Cerebellum (tissue), 4 donors: ENCODE measurements at places on chromosomes 7 and 10.

DNA sequence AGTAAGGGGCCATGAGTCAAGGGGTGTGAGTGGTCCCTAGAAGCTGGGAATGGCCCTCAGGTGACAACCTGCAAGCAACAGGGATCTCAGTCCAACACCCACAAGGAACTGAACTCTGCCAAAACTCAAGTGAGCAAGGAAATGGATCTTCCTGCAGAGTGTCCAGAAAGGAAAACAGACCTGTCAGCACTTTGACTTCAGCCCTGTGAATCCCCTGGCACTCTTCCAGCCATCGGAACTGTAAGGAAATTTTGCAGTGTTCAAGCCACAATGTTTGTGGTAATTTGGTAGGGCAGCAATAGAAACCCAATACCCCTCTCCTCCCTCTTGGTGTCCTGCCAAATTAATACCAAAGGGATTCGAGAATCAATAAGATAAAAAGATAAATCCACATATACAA, 6.9 kb downstream of the LYZL1 start:
- DNase-seq = no peak

DNA sequence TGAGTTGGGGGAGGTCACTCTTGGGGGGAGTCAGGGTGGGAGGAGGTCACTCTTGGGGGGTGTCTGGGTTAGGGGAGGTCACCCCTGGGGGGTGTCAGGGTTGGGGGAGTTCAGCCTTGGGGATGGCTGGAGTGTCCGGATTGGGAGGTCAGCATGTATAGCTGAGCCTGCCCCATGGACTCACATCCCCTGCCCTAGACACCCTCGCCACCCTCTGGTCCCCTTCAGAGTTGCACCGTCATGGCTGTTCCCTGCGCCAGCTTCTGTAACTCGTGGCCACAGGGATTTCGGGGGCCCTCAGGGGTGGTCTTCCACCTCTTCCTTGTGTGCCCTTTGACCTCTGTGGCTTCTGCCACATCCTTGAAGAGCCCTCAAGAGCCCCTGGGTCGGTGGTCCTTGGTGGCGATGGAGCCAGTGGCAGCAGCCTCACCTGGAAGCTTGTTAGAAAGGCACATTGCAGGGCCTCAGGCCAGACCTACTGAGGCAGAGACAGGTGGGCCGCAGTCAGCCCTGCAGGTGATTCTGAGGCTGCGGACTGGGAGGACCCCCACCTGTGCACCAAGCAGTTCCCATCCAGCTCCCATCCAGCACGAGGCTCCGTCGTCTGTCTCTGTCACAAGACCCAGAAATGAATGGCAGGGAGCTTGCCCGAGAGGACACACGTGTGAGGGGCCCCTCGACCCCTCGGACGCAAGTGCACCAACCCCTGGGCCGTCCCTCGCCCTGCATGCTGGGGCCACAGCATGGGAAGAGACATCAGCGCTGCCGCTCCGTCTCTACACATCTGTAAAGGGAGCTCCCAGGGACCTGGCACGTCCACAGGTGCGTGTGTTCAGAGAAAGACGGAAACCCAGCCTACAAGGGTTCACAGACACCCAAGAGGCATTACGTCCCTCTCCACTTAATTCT, 44.7 kb upstream of the SUN1 start:
- no peak for DNase-seq

GRCh38 chr10:15856328-15857015, 3.8 kb downstream of the MINDY3 start:
- DNase-seq = no peak

- no peak for DNase-seq
Measured at GRCh38 chr7:142799437-142799835, 28.7 kb downstream of the PRSS2 start.

GRCh38 chr10:32687546-32687945, 241.6 kb downstream of the CCDC7 start:
- no peak for DNase-seq

DNA sequence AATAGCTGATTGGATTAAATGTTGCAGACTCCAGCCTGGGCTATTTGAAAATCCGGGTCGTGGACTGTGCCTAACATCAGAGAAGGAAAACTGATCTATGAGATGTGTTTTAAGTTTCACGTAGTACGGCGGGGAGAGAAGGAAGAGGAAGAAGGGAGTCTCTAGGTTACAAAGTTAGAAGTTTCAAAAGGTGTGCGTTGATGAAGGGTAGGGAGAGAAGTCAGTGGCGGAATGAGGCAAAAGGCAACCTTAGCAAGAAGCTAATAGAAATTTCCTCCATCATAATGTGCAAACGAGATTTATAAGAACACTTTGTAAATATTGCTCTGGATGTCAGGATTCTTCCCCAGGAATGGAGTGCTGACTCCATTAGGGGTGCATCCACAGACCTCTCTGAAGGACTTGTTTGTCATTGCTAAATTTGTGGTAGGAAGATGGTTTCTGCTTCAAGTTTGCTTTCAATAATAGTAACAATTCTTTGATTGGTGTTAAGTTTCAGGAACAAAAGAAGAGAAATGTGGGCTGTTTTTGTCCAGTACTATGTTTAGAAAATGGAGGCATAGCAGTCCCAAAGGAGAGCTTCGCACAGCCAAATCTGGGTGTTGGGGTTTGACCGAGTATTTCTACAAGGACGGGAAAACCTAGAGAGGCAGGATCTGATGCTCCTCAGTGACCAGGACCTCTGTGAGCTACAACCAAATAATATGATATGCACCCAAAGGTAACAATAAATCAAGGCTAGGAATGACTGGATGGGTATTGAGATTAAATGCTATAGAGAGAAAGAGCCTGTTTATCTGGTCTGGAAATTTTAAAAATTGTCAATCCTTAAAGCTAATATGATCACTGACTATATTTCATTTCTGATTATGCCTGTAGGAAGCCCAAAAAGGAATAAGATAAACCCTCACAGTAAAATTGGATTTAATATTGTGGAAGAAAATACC, 8.2 kb downstream of the TWIST1 start:
- DNase-seq = no peak

DNA sequence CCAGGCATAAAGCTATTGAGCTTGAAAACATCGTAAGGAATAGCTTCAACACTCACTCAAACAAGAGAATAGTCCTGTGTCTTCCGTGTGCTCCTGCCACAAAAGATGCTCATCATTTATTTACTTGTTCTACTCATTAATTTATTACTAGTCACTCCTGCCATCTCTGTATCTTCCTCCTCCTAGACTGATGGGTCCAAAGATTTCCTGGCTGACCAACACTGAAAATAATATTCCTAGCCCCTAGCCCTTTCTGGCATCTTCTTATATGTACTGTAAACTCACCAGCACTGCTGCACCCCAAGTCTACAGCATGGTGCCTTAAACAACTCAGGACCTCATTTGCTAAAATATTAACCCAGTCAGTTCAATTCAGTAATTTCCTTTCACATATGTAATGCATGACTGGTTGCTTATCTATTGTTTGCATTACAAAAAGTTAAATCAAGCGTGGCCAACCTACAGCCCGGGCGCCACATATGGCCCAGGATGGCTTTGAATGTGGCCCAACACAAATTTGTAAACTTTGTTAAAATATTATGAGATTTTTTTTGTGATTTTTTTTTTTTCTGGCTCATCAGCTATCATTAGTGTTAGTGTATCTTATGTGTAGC, 86.7 kb upstream of the GSDME start:
- DNase-seq = no peak

GRCh38 chr7:129266181-129266580, 41.4 kb downstream of the AHCYL2 start:
- DNase-seq = no peak

- no peak for DNase-seq
Measured at GRCh38 chr7:19783541-19783940, 10.1 kb upstream of the TMEM196 start.

DNA sequence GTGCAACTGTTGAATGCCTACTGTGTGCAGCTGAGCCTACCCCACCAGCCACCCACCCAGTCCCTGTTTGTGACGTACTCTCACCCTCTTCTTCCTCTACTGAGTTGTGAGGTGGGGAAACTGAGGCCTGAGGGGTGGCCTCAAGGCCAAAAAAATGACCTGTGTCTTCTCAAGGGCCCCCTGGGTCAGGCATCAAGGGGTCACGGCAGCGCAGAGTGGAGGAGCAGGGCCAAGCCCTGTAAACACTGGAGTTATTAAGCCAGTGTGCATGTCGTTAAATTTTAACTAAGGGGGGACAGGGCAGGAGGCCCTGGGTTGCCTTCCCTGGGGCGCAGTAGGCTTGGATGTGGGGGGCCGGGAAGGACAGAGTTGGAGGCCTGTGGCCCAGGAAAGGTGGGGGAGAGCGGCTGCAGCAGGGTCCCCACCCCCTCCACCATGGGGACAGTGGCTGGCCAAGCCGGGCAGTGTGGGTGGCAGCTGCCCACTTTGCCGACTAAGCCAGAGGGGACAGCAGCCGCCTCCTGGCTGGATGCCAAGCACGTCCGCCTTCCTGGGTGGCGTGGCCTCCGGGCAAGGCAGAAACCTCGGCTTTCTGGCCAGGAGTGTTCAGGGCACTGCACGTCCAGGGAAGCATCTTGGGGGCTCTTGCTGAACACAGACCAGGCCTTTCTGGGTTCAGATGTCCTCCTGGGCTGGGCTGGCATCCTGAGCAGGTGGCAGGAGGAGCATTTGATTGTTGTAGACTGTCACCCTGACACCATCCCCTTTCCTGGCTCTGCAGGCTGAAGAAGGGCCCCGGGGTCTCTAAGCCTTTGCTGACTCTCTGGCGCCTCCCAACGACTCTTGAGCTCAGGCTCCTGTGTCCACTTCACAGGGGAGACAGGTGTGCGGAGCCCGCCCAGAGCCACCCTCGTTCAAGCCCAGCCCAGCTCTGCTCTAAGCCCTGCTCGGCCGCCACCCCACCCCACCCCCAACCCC, 1.9 kb downstream of the SLC29A4 start:
- DNase-seq = peak; percentile 21

DNA sequence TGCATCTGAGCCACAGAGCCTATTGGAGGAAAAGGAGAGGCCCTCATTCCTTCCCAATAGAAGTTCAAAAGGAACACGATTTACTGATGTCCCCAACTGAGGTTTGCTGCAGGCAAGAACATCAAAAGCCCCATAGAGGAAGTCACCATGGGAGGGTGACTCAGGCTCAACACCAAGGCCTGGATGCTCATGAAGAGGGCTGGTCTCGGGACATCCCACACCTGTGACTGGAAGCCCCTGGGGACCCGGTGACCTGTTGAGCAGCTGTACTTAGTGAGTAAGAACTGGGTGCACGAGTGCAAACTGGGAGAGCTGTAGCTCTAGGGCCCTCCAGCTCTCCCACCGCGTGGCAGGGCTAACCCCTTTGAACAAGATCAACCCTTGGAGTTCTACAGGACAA, 38.0 kb downstream of the CYTH3 start:
- DNase-seq = no peak

GRCh38 chr7:86931439-86931838, 128.0 kb downstream of the ELAPOR2 start:
- no peak for DNase-seq

GRCh38 chr7:94382132-94382531, 12.6 kb upstream of the COL1A2 start:
- no peak for DNase-seq

GRCh38 chr7:18265611-18266281, 229.8 kb upstream of the HDAC9 start:
- no peak for DNase-seq

DNA sequence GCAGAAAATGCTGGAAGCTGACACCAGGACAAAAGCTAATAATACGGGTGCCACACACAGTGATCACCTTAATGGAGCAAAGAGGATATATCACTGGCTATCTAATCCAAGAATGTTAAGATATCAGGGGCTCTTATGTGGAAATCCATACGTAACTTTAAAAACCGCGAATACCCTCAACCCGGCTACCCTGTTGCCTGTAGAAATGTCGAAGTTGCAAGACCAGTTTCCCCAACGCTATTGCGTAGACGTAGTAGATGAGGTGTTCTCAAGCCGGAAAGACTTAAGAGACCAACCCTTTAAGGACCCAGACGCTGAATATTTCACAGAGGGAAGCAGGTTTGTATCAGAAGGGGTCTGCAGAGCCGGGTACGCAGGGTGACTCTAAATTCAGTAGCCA, 7.9 kb upstream of the CYREN start:
- no peak for DNase-seq

DNA sequence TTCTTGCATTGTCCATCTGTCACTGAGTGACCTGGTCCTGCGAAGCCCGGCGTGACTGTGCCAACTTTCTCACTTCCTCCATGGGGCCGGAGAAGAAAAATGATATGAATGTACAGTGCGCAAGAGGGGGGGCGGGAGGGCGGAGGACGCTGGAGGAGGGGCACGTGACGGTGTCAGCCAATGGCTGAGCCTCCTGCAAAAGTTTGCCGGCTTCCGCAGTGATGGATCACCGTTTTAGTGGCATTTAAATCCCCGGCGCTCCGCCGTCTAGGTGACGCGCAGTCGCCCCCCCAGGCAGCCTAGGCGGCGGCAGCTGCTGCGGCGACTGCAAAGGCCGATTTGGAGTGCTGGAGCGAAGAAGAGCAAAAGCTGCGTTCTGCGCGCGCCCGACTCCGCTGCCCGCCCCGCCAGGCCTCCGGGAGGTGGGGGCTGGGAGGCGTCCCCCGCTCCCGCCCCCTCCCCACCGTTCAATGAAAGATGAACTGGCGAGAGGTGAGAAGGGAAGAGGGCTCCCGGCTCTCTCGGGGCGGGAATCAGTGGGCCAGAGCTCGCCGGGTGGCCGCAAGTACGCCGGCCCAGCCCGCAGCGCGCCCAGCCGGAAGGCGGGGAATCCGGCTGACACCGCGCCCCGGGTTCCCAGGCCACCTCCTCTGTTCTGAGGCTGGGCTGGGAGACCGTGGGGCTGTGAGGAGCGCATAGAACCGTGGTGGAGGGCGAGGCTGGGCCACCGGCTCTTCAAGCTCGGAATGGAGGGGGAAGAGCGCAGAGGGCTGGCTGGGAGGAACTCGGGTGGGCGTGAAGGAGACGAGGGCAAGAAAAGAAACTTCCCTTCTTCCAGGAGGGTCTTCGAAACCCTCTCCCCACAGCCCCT, at the start of gene HOXA1:
TSS of gene HOXA1 (minus strand) at position 104 of the 871 bp plus-strand sequence. CDS start at position 16, 88 bp downstream.
- DNase-seq = no peak

GRCh38 chr10:80104066-80104926, 25.8 kb downstream of the TMEM254 start:
- DNase-seq = no peak

- DNase-seq = no peak
Measured at GRCh38 chr10:129769381-129770116, 194.5 kb downstream of the EBF3 start.

GRCh38 chr7:150799741-150800580, at the start of gene TMEM176B:
Gene TMEM176B, minus strand, starts transcription at chr7:150800364. Its CDS starts 3,795 bp downstream, at chr7:150796569.
- no peak for DNase-seq

GRCh38 chr7:89926701-89927100, 227.6 kb upstream of the STEAP1 start:
- DNase-seq = peak; percentile 50

DNA sequence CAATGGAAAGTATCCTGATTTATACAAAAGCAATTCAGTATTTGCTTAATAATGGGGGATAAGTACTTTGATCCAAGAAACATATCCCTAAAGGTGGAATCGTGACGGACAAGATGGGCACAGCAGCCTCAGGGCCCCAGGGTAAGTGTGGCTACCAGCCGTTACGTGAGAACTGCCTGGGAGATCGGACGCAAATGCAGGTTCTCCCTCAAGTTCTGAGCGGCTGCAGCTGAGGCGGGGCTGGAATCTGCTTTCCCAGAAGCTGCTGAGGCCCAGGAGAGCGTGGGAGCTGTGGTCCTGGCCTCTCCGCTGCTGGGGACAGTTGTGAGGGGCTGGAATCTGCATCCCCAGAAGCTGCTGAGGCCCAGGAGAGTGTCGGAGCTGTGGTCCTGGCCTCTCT, 13.5 kb downstream of the FOXL3 start:
- DNase-seq = no peak
